ENCODE measurements at places on chromosomes 7 and 10.

DNA sequence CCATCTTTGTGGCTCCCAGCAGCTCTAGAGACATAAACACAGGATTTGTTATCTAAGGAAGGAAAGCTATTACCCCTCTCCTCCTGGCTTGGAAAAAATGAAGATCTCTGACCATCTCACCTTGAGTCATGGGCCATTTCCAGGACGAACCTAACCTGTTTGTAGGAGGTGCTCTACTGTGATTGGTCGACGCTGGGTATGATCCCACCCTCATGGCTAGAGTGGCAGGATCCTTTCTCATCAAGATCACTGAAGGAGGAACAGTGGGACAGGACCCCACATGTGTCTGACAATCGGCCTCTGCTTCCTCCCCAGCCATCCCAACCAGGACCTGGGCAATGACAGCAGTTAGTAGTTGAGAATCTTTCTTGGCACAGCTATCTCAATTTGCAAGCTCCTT lies 144.1 kb downstream of the EMX2 start:
- DNase-seq = no peak

DNA sequence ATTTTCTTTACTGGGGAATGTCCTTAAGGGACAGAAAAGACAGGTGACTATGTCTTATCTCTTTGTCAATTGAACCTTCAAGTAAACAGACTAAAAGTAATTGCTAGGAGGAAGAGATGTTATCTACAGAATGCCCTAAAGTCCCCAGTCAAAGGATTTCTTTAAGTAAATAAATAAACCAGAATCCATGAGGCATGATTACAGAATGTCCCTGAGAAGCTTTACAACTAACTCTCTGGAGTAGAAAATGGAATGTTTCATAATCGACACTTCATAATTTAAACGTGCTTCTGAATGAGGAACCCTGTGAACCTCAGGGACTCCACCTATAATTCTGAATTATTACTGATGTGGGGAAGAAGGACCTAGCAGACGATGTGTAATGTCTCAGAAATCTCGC lies 187.9 kb upstream of the IMMP2L start:
- DNase-seq = no peak

GRCh38 chr7:4996696-4997222 lies 37.8 kb upstream of the MMD2 start:
- no peak for DNase-seq

- DNase-seq = no peak
These were observed 490.0 kb downstream of the SH2D4B start for GRCh38 chr10:81027706-81028105.

DNA sequence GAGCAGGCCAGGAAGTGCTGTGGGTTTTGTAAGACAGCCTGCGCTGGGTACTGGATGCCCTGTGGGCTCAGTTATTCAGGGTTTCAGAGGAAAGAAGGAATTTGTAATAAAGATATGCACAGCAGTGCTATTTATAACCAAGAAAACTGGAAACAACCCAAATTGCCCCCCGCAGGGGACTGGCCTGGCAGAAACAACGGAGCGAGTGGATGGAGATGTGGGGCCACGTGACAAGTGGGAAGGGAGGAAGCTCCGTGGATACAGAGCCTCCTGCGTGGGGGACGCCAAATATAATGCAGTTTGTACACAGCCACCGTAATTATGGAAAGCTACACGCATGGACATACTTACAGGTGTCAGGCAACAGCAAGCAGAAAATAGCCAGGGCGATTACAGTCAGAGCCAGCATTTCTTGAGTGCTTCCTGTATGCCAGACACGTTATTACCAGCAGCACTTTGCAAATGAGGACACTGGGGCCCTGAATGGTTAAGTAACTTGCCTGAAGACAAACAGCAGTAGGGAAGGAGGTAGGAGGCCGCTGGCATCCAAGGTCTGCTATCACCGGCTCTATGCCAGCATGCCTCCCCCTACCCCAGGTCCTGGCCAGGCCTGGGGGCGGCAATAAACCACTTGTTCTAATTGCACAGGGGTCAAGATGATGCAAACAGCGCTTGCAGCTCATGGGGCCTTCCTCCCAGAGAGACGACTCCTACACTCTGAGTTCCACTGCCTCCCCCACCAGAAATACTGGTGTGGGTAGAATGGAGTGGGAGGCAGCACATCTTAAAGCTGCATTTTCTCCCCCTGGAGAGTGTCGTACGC lies 8.7 kb upstream of the CAMK2B start:
- DNase-seq = no peak

GRCh38 chr10:102473445-102474331 lies 22.3 kb upstream of the C10orf95 start:
- no peak for DNase-seq

DNA sequence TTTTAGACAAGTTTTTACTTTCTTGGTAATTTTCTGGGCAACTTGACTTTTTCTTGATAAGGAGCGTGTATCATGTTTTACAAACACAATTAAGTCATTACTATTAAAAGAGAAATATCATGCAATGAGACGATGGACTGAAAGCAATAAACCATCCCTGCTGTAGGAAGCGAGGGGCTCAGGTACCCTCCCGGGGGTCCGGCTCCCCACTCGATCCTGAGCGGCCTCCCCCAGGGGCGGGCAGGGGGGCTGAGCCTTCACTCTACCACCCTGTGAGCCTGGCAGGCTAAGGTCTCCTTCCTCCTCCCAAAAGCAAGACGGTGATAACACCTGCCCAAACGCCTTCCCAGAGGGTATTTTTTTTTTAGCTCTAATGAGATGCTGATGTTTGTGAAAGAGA lies 51.8 kb upstream of the ADGRA1 start:
- DNase-seq = no peak

DNA sequence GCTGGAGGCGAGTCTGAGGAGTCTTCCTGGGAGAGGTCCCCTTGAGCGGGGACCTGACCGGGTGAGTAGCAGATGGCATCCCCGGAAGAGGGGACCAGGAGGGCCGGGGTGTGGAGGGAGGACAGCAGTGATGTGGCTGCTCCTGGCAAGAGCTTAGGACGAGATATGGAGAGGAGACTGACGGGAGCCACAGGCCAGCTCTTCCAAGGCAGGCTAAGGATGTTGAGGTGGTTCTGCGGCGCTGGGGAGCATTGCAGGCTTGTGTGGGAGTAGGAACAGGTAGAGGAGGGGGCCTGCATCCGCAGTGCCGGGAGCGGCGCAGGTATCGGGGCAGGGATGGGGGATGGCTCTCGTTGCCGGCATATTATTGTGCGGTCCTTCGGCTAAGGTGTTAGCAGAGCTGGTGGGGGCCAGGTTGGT lies 76.7 kb upstream of the ANLN start:
- DNase-seq = no peak

DNA sequence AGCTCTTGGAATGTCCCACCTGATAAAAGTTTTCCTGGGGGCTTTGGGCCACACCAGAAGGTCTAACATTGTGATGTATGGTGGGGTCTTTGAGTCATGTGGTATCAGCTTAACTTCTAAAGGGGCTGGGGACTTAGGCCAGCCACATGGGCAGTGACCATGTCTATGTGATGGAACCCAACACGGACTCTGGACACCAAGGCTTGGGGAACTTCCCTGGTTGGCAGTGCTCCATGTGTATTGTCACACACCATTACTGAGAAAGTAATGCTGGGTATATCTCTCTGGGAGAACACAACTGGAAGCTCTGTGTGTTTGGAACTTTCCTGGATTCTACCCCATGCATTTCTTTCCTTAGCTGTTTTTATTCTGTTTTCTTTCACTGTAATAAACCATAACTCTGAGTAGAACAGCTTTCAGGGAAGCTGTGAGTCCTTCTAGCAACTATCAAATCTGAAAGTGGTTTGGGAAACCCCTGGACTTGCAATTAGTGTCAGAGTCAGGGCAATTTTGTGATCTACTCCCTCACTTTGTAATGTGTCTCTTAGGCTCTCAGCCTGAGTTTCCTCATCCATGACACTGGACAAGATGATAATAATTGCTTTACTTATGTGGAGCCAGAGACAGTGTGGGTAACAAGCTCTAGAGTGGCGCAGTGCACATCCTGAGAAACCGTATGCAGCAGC lies 28.4 kb upstream of the AGK start:
- DNase-seq = no peak

DNA sequence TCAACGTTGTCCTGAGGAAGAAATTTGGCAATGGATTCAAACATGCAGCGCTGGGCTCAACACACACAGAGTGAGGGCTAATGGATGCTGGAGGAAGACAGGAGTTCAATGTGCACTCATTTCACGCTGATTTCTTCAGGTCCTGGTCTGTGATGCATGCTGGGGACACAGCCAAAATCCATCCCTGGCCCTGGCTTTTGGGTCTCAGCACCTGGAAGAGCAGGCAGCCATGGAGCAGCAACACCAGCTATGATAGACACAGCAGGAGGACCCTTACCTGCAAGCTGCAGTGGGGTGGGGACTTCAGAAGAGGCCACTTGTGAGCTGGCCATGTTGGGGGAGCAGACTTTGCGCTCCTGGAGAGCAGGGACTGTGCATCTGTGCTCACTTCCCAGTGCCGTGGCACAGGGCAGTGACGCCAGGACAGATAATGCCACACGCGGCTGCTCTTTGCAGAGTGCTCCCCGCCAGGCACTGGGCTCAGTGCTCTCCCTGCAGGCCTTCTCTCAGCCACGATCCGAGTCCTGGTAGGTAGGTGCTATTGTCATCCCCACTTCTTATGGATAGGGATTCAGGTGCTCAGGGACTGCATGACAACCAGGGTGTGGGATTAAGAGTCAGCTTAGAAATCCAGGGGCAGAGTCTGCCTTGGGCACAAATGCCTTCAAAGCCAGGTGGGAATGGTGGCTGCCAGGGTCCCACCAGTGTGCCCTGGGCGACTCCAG lies 138.8 kb upstream of the UNC5B start:
- DNase-seq = no peak

- DNase-seq = no peak
These were observed 3.7 kb upstream of the HNRNPH3 start for GRCh38 chr10:68327889-68328786.

DNA sequence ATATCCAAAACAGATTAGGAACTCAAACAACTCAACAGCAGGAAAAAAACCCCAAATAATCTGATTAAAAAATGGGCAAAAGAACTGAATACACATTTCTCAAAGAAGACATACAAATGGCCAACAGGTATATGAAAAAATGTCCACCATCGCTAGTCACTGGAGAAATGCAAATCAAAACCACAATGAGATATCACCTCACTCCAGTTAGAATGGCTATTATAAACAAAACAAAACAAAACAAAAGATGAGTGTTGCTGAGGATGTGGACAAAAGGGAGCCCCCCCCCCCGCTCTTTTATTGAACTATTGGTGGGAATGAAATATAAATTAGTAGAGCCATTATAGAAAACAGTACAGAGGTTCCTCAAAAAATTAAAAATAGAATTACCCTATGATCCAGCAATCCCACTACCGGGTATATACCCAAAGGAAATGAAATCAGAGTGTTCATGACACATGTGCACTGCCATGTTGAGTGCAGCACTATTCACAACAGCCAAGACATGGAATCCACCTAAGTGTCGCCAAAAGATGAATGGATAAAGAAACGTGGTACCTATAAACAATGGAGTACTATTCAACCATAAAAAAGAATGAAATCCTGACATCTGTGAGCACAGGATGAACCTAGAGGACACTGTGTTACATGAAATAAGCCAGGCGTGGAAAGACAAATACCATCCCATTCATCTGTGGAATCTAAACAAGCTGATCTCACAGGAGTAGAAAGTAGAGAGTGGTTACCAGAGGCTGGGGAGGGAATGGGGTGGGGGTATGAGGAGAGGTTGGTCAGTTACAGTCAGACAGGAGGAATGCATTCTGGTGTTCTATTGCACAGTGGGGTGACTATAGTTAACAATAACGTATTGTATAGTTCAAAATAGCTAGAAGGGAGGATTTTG lies 78.1 kb upstream of the RHEB start:
- DNase-seq = peak; percentile 9

GRCh38 chr7:134449680-134450079 lies 9.2 kb downstream of the AKR1B1 start:
- no peak for DNase-seq

DNA sequence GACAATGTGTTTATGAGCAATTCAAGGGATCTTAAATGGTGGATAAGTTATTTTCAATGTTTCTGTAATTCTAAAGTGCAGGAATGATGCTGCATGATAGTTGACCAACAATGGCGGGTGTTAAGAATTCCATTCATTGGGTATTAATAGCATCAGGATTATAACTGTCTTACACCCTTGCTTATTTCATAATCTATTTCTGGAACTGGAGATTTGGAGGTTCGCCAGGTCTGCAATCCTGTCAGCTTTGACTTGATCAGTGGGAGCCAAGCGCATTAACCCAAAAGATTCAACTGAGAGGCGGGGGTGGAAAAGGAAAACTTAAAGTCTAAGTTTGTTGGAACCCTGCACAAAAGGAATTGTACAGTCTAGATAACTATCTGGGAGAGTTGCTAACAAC lies 114.9 kb upstream of the ZEB1 start:
- no peak for DNase-seq

Data from coronary artery (tissue), 2 donors.